ENCODE measurements at places on chromosomes 4 and X. TPM values are rescaled to one million over a fixed set of nuclear protein-coding genes. Genes with fewer than 3 reads are reported as not detected.

ATOH1 gene
- total RNA-seq, result not detected

CXorf65 gene
- not detected for total RNA-seq

AKAP4 gene
- total RNA-seq, result not detected

RADX gene
- total RNA-seq, result 2.2 TPM

AVPR2 gene
- total RNA-seq, result not detected

RASGEF1B gene
- 32.3 TPM for total RNA-seq

GABRQ gene
- total RNA-seq, result 0.07 TPM

GPRASP1 gene
- 2.4 TPM for total RNA-seq

NBDY gene
- 27.9 TPM for total RNA-seq

FOXP3 gene
- total RNA-seq, result 0.88 TPM

MAGEA11 gene
- not detected for total RNA-seq

SH3BP2 gene
- total RNA-seq, result 48.5 TPM

- peak; percentile 82 for DNase-seq
- H3K36me3 ChIP-seq, result no peaks in the 10 kb centered on the region
- no peaks in the 10 kb centered on the region for H3K27me3 ChIP-seq
- H3K4me3 ChIP-seq, result no peak overlapping the region
These were observed 622.1 kb downstream of the SPRY1 start for GRCh38 chr4:124018383-124019317.

- peak overlapping the region; percentile 33 for H3K27ac ChIP-seq
- no peaks in the 10 kb centered on the region for H3K36me3 ChIP-seq
- no peak overlapping the region for H3K4me3 ChIP-seq
- H3K4me1 ChIP-seq, result peaks cover 19% of the 10 kb centered on the region
- peak; percentile 85 for DNase-seq
- no peaks in the 10 kb centered on the region for H3K27me3 ChIP-seq
These were observed 1.6 kb downstream of the SLC49A3 start for GRCh38 chr4:687048-687970.

- DNase-seq, result no peak
- no peak overlapping the region for H3K4me3 ChIP-seq
- no peak overlapping the region for H3K27ac ChIP-seq
- H3K4me1 ChIP-seq, result 0 out of 2 replicates have a peak, but pooled peaks cover 5% of the 10 kb centered on the region
- no peaks in the 10 kb centered on the region for H3K36me3 ChIP-seq
These were observed 4.5 kb upstream of the ZNF330 start for GRCh38 chr4:141216002-141216761.

GRCh38 chrX:20507901-20508620 lies 241.4 kb upstream of the RPS6KA3 start:
- no peaks in the 10 kb centered on the region for H3K4me1 ChIP-seq
- H3K27ac ChIP-seq, result no peak overlapping the region
- no peaks in the 10 kb centered on the region for H3K27me3 ChIP-seq
- H3K4me3 ChIP-seq, result no peak overlapping the region

- no peak overlapping the region for H3K4me3 ChIP-seq
- no peaks in the 10 kb centered on the region for H3K36me3 ChIP-seq
- no peak overlapping the region for H3K27ac ChIP-seq
- DNase-seq, result peak; percentile 43
- H3K4me1 ChIP-seq, result no peaks in the 10 kb centered on the region
- no peaks in the 10 kb centered on the region for H3K27me3 ChIP-seq
These were observed 40.5 kb upstream of the BMP3 start for GRCh38 chr4:80989921-80990544.

DNA sequence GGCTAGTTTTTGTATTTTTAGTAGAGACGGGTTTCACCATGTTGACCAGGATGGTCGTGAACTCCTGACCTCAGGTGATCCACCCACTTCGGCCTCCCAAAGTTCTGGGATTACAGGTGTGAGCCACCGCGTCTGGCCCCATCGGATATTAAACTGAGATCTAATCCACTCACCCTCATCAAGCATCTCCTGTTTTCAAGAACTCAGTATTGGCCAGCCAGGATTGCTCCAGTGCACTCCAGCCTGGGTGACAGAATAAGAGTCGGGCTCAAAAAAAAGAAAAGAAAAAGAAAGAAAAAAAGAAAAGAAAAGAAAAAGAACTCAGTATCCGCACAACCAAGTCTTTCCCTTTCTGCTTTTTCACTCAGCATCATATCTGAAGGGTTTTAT lies 167.6 kb downstream of the OR13H1 start:
- no peak overlapping the region for H3K27ac ChIP-seq
- no peak overlapping the region for H3K4me3 ChIP-seq
- no peaks in the 10 kb centered on the region for H3K4me1 ChIP-seq
- H3K36me3 ChIP-seq, result no peaks in the 10 kb centered on the region
- no peak for DNase-seq

- no peak overlapping the region for H3K4me3 ChIP-seq
- H3K27ac ChIP-seq, result no peak overlapping the region
- H3K4me1 ChIP-seq, result peaks cover 5% of the 10 kb centered on the region
- no peaks in the 10 kb centered on the region for H3K36me3 ChIP-seq
These were observed 26.0 kb upstream of the IQCM start for GRCh38 chr4:149841686-149842085.

- H3K36me3 ChIP-seq, result no peaks in the 10 kb centered on the region
- H3K27ac ChIP-seq, result no peak overlapping the region
- H3K4me3 ChIP-seq, result no peak overlapping the region
- no peak for DNase-seq
- H3K27me3 ChIP-seq, result no peaks in the 10 kb centered on the region
These were observed 40.5 kb downstream of the HAND2 start for GRCh38 chr4:173489514-173489913.

DNA sequence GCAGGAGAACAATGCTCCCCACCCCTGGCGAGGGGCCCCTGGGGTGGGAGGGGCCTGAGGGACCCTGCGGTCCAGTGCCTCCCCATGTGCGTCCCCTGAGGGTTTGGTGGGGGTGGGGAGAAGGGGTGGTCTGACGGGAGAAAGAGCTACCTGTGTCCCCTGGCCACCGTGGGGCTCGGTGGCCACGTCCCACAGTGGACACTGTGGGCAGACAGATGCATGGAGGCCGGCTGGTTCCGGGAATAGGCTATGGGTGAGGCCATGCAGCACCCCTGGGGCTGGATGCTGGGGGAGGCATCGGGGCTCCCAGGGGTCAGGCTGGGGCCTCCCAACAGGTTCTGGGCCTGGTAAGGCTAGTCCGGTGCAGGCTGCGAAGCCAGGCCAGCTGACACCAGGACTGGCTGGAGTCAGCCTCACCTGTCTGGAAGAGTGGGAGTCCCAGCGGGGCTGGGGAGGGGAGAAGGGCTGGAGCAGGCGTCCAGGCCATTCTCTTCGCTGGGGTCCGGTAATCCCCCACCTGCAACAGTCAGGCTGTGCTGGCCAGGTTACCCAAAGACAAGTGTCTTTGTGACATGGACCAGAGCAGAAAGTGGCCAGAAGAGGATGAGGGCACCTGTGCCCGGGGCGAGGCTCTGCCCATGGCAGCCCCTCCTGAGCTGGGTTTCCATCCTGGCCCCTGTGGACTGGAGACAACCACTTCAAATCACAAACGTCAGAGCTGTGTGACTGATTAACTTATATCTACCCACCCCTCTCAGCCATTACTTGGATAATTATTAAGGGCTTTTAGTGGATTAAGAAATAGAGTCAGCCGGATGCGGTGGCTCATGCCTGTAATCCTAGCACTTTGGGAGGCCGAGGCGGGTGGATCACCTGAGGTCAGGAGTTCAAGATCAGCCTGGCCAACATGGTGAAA lies 1.4 kb upstream of the FAM53A start:
- peak overlapping the region; percentile 72 for H3K4me3 ChIP-seq
- H3K27ac ChIP-seq, result no peak overlapping the region
- peaks cover 10% of the 10 kb centered on the region for H3K4me1 ChIP-seq

- H3K4me3 ChIP-seq, result no peak overlapping the region
- DNase-seq, result no peak
- no peaks in the 10 kb centered on the region for H3K4me1 ChIP-seq
- no peak overlapping the region for H3K27ac ChIP-seq
- H3K27me3 ChIP-seq, result no peaks in the 10 kb centered on the region
These were observed 6.2 kb downstream of the PRR32 start for GRCh38 chrX:126825566-126826193.

DNA sequence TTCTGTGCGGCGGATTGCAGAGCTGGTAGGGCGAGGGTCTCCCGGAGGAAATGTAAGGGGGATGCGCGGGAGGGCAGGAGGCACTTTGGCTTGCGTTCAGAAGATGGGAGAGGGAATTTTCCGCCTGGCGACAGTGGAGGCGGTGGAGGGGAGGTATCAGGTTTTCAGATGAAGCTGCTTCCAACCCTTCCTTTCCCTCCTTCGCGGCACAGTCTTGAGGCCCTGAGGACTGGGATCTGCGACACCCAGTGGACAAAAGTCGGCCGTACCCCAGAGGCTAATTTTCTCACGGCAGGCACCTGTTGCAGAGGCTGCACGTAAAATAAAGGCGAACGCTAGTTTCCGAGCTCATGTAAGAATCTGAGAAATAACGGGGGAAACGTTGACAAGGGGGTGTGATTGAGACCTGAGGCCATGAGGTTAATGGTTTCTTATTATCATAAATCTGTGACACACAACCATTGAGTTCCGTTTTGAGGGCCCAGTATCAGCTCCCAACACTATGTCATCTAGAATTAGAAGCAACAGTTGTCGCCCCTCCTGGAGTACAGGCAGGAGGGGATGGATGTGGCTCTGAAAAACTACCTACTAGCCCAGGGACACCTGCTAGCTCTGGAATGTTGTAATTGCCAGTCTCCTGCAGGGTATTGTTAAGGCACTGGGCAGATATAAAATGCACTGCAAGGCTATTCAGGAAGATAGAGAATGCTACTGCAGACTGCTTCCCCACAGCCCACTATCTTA lies 1.1 kb downstream of the ZCCHC18 start:
- H3K4me1 ChIP-seq, result no peaks in the 10 kb centered on the region
- no peaks in the 10 kb centered on the region for H3K36me3 ChIP-seq
- H3K27ac ChIP-seq, result no peak overlapping the region
- peak overlapping the region; percentile 64 for H3K4me3 ChIP-seq
- no peaks in the 10 kb centered on the region for H3K27me3 ChIP-seq
- DNase-seq, result peak; percentile 67

DNA sequence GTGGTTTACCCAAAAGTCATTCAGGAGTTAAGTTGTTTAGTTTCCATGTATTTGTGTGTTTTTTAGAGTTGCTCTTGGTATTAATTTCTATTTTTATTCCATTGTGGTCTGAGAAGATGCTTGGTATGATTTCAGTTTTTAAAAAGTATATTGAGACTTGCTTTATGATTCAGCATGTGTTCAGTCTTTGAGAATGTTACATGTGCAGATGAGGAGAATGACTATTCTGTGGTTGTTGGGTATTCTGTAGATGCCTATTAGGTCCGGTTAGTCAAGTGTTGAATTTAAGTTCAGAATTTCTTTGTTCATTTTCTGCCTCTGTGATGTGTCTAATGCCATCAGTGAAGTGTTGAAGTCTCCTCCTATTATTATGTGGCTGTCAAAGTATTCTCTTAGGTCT lies 249.4 kb downstream of the ARHGAP10 start:
- no peaks in the 10 kb centered on the region for H3K27me3 ChIP-seq
- no peak for DNase-seq
- no peaks in the 10 kb centered on the region for H3K36me3 ChIP-seq
- H3K4me1 ChIP-seq, result 0 out of 2 replicates have a peak, but pooled peaks cover 3% of the 10 kb centered on the region
- no peak overlapping the region for H3K4me3 ChIP-seq

- peak; percentile 37 for DNase-seq
- no peak overlapping the region for H3K4me3 ChIP-seq
- H3K36me3 ChIP-seq, result no peaks in the 10 kb centered on the region
- no peaks in the 10 kb centered on the region for H3K4me1 ChIP-seq
These were observed 13.1 kb downstream of the TCEAL7 start for GRCh38 chrX:103343105-103343504.

- peak; percentile 62 for DNase-seq
- no peak overlapping the region for H3K4me3 ChIP-seq
- H3K4me1 ChIP-seq, result peaks cover 32% of the 10 kb centered on the region
- no peaks in the 10 kb centered on the region for H3K36me3 ChIP-seq
These were observed 21.4 kb upstream of the PLCXD1 start for GRCh38 chrX:259692-260355.

DNA sequence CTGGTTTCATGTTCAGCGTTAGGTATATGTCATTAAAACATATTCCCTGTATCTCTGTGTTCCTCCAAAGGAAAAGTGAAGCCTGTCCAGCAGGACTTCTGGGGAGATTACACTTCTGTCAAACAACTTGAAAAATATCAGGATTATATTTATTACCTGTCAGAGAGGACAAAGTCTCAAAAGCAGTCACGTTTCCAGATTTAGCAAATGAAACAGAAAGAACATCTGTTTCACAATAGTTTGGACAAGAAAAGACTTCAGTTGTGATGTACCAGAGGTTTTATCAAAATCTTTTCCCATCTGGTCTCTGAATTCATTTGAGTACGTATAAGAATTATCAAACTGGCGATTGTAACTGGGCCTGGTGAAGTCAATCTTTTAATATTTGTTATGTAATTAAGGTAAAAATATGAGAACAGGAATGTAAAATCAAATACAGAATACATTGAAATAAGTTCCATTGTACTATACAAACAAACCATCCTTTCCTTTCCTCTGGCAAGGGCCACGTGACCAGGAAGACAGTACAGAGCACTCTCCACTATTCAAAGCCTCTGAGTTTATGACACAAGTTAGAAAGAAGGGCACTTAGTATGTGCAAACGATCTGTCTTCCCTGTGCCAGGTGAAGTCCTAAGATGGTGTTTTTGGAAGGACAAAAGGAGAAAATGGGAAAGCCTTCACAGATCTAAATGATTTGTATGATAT lies 3.2 kb downstream of the CASP3 start:
- no peak overlapping the region for H3K27ac ChIP-seq
- peaks cover 10% of the 10 kb centered on the region for H3K4me1 ChIP-seq
- H3K36me3 ChIP-seq, result no peaks in the 10 kb centered on the region
- H3K4me3 ChIP-seq, result no peak overlapping the region
- no peaks in the 10 kb centered on the region for H3K27me3 ChIP-seq
- no peak for DNase-seq

GRCh38 chr4:153529646-153530045 lies 63.5 kb downstream of the TMEM131L start:
- H3K4me3 ChIP-seq, result no peak overlapping the region
- peaks cover 4% of the 10 kb centered on the region for H3K4me1 ChIP-seq
- DNase-seq, result no peak
- no peaks in the 10 kb centered on the region for H3K27me3 ChIP-seq

- H3K4me3 ChIP-seq, result no peak overlapping the region
- H3K27me3 ChIP-seq, result no peaks in the 10 kb centered on the region
- H3K36me3 ChIP-seq, result no peaks in the 10 kb centered on the region
- H3K27ac ChIP-seq, result no peak overlapping the region
These were observed 10.1 kb downstream of the PAPSS1 start for GRCh38 chr4:107709916-107710315.

DNA sequence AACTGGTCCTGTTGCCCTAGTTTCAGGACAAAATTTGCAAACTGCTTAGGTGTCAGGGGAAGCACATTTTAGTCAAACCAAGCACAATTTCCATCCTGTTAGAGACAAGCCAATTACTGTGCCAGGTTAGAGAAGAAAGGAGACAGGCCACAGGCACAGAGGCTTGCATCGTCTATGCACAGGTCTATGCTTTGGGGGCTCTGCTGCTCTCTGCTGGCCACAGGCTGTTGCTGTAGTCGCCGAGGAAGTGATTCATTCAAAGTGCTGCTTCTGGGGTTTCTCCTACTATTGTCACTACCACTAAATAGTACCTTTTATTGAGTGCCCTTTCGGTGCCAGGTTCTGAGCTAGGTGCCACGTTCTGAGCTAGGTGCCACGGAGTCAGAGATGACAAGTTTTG lies 45.5 kb downstream of the VGLL1 start:
- no peaks in the 10 kb centered on the region for H3K4me1 ChIP-seq
- no peaks in the 10 kb centered on the region for H3K36me3 ChIP-seq
- no peaks in the 10 kb centered on the region for H3K27me3 ChIP-seq
- no peak overlapping the region for H3K27ac ChIP-seq
- DNase-seq, result peak; percentile 44

GRCh38 chr4:146049802-146050201 lies 111.2 kb upstream of the ZNF827 start:
- H3K36me3 ChIP-seq, result no peaks in the 10 kb centered on the region
- H3K4me3 ChIP-seq, result no peak overlapping the region
- H3K27ac ChIP-seq, result no peak overlapping the region
- no peaks in the 10 kb centered on the region for H3K4me1 ChIP-seq
- DNase-seq, result no peak

- no peak overlapping the region for H3K27ac ChIP-seq
- no peak for DNase-seq
- no peaks in the 10 kb centered on the region for H3K36me3 ChIP-seq
These were observed 1458.3 kb upstream of the TENM3 start for GRCh38 chr4:180784940-180785339.

Data from Caco-2 (cell line).